ENCODE measurements at places on chromosomes 1 and 21. TPM values are rescaled to one million over a fixed set of nuclear protein-coding genes. Genes with fewer than 3 reads are reported as not detected.

DNA sequence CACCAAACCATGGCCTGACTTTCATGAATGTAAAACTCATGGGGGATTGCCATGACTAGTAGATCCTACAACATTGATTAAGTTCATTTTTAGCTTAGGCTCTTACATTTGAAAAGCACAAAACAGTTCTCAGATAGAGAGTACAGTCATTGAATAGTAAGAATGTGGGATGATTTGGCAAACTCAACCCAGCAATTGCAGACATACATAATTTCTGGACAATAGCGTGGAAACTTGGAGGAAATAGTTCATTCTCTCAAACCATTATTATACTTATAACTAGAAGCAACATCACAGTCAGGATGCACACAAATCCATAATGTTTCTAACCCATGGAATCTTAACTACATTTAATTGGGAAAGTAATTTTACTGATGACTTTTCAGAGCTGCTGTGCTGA is 598.2 kb downstream of the LMO4 start:
- DNase-seq = no peak

GRCh38 chr1:162629651-162630050 is 2.6 kb upstream of the DDR2 start:
- DNase-seq = no peak

GRCh38 chr21:39120876-39121599 is 62.2 kb downstream of the PSMG1 start:
- no peak for DNase-seq

DNA sequence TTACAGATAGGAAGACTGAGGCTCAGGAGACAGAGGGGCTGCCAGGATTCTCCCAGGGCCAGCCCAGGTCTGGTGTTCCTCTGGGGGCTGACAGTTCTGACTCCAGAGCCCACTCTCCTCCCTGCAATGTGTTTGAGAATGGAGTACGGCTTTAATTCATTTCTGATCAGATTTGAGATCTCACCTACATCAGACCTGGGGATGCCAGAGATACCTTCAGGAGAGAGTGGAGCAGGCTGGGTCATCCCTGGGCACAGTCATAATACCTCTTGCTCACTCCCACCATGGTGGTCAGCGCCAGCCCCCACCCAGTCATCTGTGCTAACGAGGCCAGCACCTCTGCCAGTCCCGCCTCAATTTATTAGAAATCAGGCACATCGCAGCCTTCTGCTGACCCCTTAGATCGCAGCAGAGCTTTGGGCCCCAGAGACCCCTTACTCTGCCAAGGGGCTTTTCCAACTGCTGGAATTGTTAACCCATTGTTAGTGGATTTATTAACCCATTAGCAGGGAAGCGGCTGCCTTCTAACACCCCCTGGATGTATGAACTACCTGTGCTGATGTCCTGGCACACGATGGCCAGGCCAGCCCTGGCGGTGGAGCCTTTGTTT is 352.1 kb downstream of the MATN1 start:
- no peak for DNase-seq

GRCh38 chr1:78520216-78520615 is 29.4 kb downstream of the PTGFR start:
- no peak for DNase-seq

DNA sequence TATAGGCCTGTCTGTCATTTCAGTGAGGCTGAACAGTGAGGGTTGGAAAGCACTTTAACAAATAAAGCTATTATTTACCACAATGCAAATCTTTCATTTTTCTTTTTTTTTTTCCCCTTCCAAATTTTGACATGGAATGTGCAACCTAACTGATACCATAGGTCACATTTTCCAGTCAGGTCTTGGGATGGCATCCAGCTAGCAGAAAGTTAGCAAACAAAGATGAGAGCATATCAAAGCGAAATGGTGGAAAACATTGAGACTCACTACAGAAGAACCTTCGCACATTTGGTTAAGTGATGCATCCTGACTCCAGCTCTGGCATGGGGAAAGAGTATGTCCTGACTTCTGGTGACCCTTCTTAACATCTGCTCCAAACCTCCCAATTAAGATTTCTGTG is 105.1 kb upstream of the L1TD1 start:
- DNase-seq = no peak

Gene UBASH3A
- 0.13 TPM for polyA plus RNA-seq

Gene CAMK2N1
- 70.7 TPM for polyA plus RNA-seq

Gene C1orf226
- 4.2 TPM for polyA plus RNA-seq

Data from right lung (tissue), 10 donors.